Astrocyte (in vitro differentiated cells and primary cell): ENCODE measurements at places on chromosomes 2 and 18.
A peak's percentile ranks its signal among the peaks of the same experiment; 100 is the strongest.

DNA sequence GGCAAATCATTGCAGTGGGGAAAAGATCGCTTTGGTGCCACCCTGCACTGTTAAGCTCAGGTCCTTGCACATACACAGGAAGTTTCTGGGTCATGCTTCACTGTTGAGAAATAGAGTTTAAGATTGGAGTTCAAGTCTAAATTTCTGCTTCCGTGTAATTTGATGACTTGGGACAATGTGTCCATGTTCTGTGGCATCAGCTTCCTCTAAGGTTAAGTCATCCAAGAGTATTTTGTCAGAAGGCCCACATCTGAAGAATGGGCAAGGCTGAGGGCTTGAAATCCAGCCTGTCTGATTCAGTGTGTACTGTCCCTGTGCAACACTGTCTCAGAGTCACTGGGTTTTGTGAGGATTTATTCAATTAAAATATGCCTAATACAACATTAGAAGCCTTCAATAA, 880.7 kb downstream of the SUCLG1 start:
- no peaks in the 10 kb centered on the region for H3K4me1 ChIP-seq
- no peak overlapping the region for H3K4me3 ChIP-seq
- no peak overlapping the region for H3K27ac ChIP-seq
- H3K36me3 ChIP-seq = no peaks in the 10 kb centered on the region

- H3K27me3 ChIP-seq = no peaks in the 10 kb centered on the region
- H3K4me1 ChIP-seq = no peaks in the 10 kb centered on the region
- H3K36me3 ChIP-seq = no peaks in the 10 kb centered on the region
- H3K27ac ChIP-seq = no peak overlapping the region
- DNase-seq = no peak
- H3K4me3 ChIP-seq = no peak overlapping the region
Observed at GRCh38 chr2:100046961-100047947, 95.1 kb downstream of the AFF3 start.

GRCh38 chr2:134120733-134121630, 132.9 kb upstream of the MGAT5 start:
- peak; percentile 74 for DNase-seq
- H3K36me3 ChIP-seq = no peaks in the 10 kb centered on the region
- H3K27ac ChIP-seq = peak overlapping the region; percentile 23

DNA sequence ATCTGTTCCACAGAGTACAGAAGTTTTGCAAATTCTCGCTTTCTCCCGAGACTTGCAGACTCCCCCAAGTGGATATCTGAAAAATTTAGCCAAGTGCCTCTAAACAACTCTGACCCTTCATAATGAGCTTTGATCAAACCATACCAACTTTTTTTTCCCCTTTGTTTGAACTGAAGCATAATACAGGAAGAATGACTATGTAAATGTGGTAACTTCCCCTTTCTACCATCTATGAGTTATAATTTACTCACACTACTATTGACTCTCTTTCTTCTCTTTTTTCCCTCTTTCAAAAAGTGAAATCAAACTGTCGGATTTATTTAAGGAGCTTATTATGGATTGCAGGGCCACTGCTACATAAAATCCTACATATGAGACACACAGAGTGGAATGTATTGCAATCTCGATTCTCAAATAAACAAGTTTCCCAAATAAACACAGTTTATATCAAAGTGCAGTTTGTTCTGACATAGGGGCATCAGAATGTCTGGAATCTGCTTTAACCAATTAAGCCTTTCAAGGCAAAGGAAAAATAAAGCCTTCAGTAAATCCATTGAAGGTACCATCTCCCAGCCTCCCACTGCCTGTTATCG, 1.4 kb upstream of the ZNF804A start:
- H3K4me1 ChIP-seq = no peaks in the 10 kb centered on the region
- H3K27ac ChIP-seq = peak overlapping the region; percentile 81
- peak; percentile 75 for DNase-seq
- H3K27me3 ChIP-seq = no peaks in the 10 kb centered on the region
- peak overlapping the region; percentile 83 for H3K4me3 ChIP-seq

DNA sequence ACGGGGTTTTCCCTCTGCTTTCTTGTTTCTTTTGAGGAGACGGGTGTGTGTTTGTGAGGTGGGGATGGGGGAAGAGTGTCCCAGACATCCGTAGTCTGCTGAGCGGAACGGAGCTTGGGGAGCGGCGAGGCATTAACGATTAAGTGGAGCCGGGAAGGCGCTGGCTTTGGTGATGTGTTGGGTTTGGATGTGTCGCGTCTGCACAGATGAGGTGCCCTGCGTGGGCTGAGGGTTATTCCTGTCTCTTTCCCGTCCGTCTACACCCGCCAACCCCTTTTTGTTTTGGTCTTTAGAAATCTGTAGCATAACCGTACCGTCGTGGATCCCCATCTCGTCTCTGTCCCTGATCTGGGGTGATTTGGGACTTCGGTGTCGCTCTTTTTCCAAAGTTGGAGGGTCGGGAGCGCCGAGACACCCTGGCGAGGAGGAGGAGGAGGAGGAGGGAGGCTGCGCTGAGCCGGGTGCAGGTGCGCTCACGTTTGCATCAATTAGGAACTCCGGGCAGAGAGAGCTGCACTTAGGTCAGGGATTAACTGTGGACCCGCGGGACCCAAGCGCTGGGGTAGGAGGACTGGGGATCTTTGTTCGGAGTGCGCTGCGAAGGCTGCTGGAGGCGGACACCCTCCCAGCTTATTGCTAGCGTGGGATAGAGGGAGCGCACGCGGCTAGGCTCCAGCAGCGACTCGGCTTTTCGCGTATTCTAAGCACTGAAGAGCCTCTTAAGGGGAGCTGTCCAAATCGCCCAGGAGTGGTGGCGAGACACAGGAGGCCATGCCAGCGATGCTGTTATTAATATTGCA, 720.3 kb downstream of the DPP10 start:
- H3K27me3 ChIP-seq = peaks cover 15% of the 10 kb centered on the region
- H3K4me1 ChIP-seq = no peaks in the 10 kb centered on the region
- H3K27ac ChIP-seq = no peak overlapping the region
- DNase-seq = no peak
